ENCODE measurements at places on chromosomes 2 and 18.
A peak's percentile ranks its signal among the peaks of the same experiment; 100 is the strongest.

GRCh38 chr18:21851327-21851961 is 110.9 kb downstream of the MIB1 start:
- no peak for DNase-seq

DNA sequence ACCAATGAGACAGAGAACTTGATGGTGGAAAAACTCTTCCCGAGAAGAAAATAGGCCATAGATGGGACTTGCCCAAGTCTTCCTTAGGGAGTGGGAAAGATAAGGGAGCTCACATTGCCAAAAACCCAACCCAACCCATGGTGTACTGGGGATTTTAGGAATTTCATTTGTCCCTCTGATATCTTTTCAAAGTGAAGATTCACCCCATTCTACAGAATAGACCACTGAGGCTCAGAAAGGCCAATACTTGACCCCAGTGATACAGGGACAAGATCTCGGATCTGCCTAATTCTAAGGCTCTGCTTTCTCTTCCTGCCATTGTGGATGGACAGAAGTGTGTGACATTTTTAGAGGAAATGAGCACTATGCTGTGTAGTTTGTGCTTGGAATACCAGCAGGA is 159.0 kb downstream of the MYCN start:
- no peak for DNase-seq

DNA sequence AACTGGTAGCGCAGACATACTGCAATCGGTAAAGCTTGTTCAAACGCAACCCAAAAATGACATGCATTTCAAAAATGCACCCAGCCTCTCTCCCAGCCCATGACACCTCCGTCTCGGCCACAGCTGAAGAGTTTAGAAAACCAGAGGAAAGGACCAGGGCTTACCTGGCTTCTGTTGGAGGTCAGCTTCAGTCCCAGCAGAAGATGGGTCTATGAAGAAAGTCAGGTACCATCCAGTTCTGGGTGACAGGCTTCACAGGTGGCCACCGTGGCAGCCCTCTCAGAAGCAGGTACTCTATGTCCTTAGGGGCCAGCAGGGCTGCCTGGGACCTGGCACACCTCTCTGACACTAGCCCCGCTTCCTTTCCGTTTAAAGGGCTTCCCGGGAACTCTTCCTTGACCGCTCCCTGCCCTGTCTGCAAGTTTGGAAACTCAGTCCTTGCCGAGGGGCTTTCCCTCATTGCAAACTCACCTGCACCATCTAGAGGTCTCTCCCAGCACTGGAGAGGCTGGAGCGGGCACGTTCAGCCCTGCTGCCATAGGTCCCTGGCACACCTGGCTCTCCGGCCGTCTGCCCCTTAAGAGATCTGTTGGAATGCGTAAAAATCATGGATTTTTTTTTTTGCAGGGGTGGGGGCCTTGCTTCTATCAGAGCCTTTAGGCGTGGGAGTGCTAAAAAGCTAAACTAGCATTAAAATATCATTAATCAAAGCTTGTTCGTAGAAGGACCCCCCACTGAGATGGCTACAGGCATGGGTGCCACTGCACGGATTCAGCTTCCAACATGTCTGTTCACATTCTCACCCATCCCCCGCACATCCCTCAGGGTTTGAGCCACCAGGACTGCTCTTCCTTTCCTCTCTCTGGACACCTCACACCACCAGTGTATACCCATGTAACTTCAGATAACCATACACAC is at the start of gene EDAR:
Gene EDAR, minus strand, starts transcription at position 425 of the 918 bp plus-strand sequence. CDS start 58,206 bp downstream, outside the sequence.
- DNase-seq = peak; percentile 5

GRCh38 chr18:75116809-75117208 is 92.1 kb downstream of the PTGR3 start:
- no peak for DNase-seq

DNA sequence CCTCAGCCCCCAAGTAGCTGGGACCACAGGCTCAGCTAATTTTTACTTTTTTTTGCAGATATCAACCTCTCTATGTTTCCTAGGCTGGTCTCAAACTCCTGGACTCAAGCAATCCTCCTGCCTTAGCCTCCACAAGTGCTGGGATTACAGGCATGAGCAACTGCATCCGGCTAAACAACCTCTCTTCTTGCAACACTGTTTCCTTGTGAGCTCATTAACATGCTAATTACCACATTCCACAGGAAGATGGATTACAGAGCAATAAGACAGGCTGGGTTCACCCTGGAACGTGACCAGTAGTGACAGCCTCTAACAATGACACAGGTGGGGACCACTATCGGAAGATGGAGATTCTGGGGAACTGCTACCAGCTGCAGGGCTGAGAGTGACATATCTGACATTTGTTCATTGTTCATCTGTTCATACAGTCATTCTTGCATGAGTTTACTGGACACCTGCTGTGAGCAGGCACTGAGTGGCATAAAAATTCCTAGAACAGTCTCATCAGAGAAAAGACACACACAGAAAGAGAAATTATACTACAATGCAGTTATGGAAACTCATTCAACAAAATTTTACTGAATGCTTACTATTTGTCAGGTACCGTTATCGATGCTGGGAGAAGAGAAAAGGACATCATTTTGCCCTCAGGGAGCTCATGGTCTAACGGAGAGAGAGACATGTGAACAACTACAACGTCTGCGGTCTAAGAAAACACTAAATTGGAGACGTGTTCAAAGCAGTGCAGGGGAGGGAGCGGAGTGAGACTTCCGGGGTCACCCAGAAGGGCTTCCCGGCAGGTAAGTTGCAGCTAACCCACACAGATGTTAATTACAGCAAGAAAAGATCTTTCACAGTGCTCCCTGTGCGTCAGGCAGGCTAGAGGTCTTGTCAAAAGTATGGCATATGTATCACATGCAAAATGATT is 37.6 kb downstream of the PROC start:
- no peak for DNase-seq

- DNase-seq = no peak
These were observed 123.1 kb downstream of the CELF4 start for GRCh38 chr18:37442477-37442876.

GRCh38 chr2:196607073-196607472 is 32.4 kb upstream of the CCDC150 start:
- no peak for DNase-seq

DNA sequence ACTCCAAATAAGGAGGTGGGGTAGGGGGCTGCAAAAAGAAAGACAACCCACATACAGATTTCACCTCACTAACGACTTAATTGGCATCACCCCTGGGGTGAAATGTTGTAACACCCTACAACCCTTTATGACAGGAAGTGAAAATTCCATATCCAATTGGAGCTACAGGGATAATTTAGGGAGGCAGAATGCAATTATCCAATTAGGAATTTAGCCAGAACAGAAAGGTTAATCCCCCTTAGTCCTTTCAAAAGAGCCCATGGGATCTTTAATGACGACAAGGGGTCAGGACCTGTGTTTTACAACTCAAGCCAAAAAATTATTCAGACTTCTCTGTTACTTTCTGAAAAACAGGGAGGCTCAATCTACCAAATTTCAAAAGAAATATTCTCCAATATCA is 1027.1 kb downstream of the TMEM182 start:
- no peak for DNase-seq

DNA sequence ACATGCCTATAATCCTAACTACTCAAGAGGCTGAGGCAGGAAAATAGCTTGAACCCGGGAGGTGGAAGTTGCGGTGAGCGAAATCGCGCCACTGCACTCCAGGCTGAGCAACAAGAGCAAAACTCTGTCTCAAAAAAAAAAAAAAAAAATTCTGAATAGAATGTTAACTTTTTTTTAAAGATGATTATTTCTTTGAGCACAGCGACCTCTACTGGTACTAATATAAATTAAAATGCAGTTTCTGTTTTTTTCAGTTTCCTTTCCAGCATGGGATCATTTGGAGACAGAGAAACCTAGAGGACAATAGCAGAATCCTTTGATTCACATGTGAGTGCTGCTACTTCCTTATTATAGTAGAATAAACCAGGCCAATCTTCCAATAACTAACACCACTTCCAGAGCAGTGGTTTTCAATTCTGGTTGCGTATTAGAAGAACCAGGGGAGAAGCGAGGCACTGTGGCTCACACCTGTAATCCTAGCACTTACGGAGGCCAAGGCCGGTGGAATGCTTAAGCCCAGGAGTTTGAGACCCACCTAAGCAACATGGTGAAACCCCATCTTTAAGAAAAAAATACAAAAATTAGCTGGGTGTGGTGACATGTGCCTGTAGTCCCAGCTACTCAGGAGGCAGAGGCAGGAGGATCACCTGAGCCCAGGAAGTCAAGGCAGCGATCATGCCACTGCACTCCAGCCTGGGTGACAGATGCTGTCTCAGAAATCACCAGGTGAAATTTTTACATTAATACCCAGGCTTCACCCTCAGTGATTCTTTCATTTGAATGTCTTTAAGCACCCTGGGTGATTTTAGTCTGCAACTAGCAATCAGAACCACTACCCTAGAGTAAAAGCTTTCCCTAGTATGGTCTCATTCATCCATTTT is 10.1 kb downstream of the SRSF7 start:
- DNase-seq = peak; percentile 59

- DNase-seq = peak; percentile 14
These were observed 37.8 kb downstream of the GORASP2 start for GRCh38 chr2:170966648-170967396.

GRCh38 chr2:127080938-127081755 is 25.8 kb downstream of the BIN1 start:
- peak; percentile 93 for DNase-seq

DNA sequence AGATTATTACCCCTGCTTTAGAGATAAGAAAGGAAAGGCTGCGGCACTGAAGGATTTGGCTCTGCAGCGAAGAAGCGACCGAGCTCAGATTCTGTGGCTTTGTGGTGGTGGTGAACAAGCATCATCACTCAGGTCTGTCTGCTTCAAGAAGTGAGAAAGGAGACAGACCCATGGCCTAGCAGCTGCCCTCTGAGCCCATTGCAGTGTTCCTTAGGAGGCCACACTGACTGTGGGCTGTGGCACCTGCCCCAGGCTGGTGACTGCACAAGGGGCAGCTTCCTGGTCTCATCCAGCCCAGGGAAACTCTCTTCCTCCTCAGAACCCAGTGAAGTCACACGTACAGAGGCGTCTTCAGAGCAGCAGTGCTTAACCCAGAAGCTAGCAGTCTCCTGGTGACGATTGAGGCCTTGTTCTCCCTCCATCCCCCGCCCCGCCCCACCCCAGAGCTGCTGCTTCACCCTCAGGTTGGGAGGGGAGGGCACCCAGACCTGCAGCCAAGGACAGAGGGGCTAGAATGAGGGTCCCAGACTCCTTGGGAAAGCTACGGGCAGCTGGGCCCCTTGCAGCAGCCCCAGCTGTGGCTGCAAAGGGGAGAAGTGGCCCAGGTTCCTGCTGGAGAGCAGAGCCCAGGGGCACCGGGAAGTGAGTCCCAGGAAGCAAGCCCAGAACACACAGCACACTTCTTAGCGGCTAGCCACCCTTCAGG is 22.2 kb downstream of the BIN1 start:
- DNase-seq = peak; percentile 56

GRCh38 chr2:168220965-168221819 is 26.2 kb downstream of the STK39 start:
- DNase-seq = no peak

DNA sequence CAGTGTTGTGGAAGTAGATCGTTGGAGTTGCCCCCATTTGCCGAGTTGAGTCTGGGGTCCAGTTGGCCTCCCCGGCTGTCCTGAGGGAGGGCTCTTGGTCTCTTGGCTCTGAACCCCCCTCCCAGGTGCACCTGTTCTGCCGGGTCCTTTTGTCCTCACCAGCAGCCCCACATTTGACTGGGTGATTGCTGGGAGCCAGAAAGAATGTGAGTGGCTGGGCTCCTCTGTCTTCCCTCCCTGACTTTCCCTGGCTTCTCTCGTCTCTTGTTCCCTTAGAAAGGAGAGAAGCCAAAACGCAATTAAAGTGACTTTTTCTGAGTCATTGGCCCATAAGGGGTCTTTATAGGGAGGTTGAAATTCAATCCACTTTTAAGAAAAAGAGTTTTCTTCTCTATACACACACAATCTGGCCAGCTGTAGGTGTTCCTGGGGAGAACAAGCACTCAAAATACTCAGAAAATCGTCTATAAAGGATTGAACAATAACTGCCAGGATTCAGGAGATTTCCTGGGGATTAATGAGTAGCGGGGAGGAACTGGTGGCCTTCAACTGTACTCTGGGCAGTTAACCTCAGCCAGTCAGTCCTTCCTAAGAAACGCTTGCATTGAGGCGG is 131.0 kb downstream of the TMEM182 start:
- no peak for DNase-seq

DNA sequence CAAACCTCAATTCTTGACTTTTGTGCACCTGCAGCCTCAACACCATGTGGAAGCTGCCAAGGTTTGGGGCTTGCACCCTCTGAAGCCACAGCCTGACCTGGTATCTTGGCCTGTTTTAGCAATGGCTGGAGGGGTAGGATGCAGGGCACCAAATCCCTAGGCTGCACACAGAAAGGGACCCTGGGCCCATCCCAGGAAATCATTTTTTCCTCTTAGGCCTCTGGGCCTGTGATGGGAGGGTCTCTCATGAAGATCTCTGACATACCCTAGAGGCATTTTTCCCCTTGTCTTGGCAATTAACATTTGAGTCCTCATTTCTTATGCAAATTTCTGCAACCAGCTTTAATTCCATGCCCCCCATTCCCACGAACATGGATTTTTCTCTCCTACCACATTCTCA is 10.2 kb downstream of the IL18R1 start:
- no peak for DNase-seq

DNA sequence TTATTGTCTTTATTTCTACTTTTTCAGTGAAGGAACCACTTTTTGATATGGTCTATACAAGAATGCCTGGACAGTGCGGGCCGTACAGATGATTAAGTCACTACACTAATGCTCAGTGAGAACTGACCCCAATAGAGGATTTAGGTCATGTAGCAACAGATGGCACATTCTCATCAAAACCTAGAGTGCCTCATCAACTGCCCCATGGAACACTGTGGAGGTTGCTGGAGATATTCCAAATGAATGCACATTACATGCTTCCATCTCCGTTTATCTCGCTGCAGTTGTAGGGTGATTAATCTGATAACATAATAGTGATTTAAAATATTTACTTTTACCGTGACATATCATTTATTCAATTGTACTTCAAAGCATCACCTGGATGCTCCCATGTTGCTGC is 41.8 kb upstream of the COPS8 start:
- no peak for DNase-seq

- no peak for DNase-seq
These were observed 280.2 kb downstream of the KCNJ3 start for GRCh38 chr2:154978710-154979109.

DNA sequence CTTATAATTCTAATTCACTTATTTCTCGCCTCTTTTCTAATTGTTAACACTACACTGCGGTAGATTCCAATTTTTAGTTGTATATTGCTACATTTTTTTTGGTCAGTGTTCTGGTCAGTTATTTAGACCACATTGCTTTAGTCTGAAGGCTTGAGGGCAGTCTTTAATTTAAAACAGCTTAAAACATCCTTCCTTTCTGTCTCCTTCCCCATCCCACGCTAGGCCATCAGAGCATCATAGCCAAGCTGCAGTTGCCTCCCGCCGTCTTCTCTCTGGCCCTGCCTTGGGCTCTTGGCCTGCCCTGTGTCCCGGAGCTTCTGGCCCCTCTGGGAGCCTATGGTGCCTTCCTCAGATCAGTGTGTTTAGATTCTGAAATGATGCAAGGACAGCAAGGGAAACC is 52.6 kb upstream of the GLI2 start:
- no peak for DNase-seq

- DNase-seq = no peak
These were observed 53.6 kb downstream of the HK2 start for GRCh38 chr2:74887445-74887951.

Measured in suppressor macrophage treated with lipopolysaccharide for 1 hour (primary cell).